ENCODE measurements at places on chromosomes 6 and 20.

DNA sequence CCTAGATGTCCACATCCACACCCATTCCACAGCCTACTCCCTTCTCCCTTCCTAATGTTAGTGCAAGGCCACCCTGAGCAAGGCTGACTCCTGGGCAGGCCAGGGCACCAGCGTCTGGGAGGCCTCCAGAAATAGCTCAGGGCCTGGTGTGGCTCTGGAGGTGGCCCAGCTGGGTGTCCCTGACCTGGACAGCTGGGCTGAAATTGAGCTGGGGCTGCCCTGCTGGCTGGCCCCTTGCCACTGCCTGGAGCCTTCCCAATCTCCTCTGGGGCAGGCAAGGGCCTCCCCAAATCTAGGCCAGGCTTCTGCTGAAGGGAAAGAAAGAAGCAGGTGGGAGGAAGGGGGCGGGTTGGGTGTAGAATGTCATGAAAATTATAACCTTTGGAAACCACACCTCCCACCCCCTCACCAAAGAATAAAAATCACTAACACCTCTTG lies 2.1 kb downstream of the FAM110A start:
- no peak for DNase-seq

DNA sequence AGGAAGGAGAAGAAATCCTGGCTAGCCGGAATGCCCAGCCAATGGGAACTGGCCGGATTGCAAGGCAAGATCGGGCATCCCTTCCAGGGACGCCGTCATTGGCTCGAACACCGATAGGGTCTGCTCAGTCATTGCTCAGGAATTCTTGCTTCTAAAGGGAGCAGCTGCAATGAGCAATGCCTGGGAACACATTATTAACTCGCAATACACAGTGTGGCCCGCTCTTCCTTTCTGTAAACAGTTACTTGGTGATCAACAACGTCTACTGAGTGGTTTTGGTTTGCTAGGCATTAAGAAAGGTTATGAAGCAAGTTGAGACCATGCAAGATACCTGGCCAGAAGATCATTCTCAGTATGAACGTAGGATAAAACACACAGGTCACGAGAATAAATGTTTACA lies 165.4 kb upstream of the CITED2 start:
- DNase-seq, result peak; percentile 1

GRCh38 chr20:40506537-40506939 lies 182.5 kb downstream of the MAFB start:
- no peak for DNase-seq

GRCh38 chr20:13996265-13996664 lies 949 bp downstream of the MACROD2 start:
- no peak for DNase-seq

- no peak for DNase-seq
Measured at GRCh38 chr6:124490122-124490521, 472.1 kb upstream of the RNF217 start.
